ENCODE measurements at places on chromosomes 7 and 10.

DNA sequence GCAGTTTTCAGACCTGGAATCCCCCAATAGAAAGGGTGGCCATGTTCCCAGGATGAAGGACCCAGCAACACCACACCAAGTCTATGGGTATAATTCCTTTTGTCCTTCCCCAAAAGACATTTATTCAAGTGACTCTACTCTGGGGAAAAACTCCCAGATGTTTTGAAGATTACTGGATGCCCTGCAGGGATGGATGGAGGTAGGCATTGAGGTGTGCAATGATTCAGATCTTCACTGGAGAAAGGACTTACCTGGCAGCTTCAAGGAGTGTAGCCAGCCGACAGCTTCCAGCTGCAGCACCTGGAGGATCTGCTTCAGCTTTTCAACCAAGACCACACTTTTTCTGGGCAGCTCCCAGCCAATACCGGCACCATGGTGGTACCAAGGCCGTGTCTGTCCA is 172.0 kb downstream of the BAMBI start:
- DNase-seq, result no peak

DNA sequence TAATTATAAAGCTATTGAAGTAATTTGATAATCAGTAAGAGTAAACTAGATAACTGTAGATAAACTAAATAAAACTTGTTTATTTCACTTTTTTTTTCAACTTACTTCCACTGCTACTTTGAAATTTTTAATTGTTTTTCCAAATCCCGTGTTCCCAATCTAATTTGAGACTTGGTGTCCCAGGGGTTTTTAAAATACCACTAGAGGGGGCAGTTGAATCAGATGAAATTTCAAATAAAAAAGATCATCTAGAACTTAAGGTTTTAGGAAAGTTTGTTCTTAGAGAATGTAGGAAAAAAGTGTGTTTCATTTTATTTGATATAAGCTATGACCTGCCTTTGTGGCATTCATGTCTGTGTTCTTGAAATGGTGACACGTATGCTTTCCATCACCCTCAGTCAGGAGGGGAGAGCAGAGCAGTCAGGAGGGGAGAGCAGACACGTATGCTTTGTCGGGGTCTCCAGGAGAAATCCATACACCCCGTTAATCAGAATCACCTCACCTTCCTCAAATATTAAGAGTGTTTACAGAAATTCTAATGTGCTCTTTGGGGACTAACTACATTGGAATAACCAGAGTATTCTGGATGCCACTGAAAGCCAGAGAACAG is 49.9 kb downstream of the C10orf67 start:
- no peak for DNase-seq

- DNase-seq, result no peak
These were observed 32.5 kb upstream of the VWDE start for GRCh38 chr7:12436126-12436525.

DNA sequence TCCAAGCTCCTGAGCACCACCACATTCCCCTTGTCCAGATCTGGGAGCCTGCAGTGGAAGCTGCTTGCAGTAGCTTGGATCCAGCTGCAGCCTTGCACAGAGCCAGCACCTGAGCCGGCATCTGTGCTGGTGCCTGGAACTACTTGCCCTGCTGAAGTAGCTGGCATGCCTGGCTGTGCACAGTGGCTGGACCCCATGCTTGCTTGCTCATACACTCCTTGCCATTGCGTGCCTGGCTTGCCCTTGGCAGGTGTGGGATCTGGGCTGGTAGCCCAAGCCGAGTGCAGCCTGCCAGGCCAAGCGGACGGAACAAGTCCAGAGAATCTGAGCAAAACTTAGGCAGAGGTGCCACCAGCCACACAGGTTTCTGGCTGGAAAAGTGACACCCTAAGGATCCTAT is 759.9 kb downstream of the IPMK start:
- no peak for DNase-seq

DNA sequence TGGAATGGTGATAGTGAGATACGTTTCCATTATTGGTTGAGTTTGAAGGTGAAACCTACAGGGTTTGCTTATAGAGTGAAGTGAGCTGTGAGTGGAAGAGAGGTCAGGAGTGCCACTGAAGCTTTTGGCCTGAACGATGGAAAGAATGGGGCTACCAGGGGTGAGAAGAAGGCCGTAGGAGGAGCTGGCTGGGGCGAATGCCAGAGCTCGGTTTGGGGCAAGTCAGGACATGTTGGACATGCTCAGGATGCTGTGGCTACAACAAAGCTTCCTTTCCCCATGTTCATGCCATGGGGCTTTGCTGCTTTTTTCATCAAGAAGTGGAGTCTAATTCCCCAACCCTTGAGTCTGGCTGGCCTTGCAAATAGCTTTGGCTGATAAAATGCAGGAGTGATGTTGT is 253.7 kb downstream of the GLRX3 start:
- no peak for DNase-seq

GRCh38 chr10:56805022-56805421 is 444.0 kb upstream of the ZWINT start:
- DNase-seq, result no peak

DNA sequence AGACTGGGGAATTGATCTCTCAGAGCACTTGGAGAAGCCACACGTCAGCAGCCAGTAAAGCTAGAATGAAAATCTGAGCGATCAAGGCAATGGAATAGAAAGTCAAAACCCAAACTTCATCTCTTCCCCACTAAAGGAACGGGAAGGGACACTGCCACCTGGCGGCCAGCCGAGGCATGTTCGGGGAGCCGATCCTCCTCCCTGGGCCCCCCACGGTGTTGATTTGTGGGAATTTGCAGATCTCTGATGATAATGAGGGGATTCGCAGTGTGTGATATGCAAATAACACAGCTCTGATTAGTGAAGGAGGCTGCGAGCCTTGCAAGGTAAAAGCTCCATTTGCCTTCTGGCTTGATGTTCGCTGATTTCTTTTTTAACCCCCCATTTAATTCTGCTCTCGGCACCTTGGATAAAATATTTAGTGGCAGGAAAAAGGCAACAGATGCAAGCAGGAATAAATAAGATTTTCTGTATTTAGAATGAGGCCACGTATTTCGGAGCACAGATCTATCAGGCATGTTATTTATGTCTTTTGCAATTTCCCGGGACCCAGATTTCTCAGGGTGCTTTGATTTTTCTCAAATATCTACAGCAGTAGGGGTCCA is 258.6 kb downstream of the PAXIP1 start:
- peak; percentile 19 for DNase-seq

Data from AG08396 (cell line).